ENCODE measurements at places on chromosomes 13 and 19.

- DNase-seq, result peak; percentile 74
These were observed 538.4 kb upstream of the PCDH20 start for GRCh38 chr13:61954092-61954491.

GRCh38 chr13:99655351-99656091, 154.2 kb downstream of the TM9SF2 start:
- DNase-seq, result no peak

DNA sequence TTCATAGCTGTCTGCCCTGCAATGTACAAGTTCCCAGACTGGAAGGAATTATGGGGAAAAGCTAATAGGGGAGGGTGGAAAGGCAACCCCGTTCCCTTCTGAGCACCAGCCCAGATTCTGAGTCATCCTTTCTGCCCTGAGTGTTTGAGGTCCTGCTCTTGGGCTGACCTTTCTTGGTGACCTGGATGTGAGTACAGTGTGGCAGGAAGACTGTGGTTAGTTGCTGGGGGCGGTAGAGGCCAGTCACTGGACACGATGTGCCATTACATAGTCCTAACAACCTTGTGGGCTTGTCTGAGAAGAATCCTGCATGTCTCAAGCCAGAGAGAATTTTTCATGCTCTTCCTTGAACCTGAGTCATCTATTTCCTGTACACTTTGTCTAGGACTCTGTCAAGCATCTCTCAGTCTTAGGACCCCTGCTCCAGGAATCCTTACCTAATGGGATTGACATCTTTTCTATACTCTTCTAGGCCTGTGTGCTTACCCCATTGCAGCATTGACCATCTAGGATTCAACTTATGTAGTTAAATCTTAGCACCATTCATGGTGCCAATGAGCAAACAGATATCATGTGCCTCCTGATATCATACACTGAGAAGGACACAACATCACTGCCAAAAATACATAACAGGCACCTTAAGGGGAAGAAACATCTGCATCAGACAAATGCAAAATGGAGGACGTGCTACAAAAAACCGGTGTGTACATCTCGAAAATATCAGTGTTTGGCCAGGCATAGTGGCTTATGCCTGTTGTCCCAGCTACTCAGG, 8.1 kb upstream of the ANGPTL4 start:
- no peak for DNase-seq

- no peak for DNase-seq
These were observed 4.7 kb upstream of the SYT3 start for GRCh38 chr19:50644315-50644915.

DNA sequence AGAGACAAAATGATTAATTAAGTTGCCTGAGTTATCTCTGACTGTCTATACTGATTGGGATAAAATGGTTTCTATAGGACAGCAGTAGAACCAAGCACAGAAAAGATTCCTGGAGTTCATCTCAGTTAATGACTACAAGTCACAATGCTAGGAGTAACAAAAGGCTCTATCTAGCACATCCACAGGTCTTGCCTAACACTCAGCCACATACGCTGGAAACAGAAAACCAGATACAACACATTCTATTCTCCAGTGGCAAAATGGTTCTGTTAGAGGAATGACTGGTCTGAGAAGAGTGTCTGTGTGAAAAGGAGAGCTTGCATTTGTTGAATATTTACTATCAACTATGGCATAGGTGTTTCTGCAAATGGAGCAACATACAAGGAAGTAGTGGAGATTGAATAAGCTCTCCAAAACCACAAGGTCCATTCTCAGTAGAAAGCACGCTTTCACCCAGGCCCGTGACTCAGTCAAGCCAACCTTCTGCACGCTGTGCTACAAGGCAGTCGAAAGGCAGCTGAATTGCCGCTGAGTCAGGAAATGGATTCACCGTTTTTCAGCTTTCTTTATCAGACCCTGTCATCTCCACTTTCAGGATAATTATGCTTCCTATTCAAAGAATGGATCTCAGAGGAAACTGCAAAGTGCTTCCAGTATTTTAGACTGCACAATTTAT, 761.5 kb downstream of the EFNB2 start:
- DNase-seq, result peak; percentile 4

DNA sequence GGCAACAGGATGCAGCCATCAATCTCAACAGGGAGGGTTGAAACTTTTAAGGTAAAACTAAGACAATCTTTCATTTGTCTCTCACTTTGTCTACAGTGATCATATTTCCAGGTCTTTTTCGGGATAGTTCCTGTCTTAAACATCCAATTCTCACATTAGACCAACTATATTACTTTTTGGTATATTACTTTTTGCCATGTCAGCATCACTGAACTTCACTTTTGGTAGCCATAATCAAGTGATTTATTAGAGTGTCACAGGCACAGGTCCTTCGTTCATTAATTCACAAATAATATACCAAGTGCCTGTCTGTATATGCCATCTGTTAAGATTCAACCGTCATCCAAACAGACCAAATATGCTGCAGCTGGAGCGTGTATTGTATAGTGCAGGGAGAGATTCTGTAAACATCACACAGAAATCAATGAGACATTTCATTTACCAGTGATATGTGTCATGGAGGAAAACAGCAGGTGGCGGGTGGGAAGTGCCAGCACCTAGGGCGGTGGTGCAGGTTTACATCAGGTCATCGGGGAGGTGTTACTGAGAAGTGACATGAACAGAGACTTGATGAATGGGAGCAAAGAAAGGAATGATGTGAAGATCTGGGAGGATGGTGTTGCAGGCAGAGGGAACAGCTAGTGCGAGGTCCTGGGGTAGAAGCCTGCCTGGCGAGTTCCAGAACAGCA, 24.9 kb downstream of the ARHGEF7 start:
- no peak for DNase-seq
